NCI-H1105 treated with DMSO at 0.1 percent for 48 hours (cell line): ENCODE measurements at places on chromosomes 3 and 15.

- DNase-seq: no peak
Measured at GRCh38 chr15:65804252-65804931, 12.3 kb upstream of the DENND4A start.

- DNase-seq: no peak
Measured at GRCh38 chr3:30286811-30287210, 319.6 kb upstream of the TGFBR2 start.

- DNase-seq: no peak
Measured at GRCh38 chr15:31268108-31268501, 58.5 kb upstream of the KLF13 start.

DNA sequence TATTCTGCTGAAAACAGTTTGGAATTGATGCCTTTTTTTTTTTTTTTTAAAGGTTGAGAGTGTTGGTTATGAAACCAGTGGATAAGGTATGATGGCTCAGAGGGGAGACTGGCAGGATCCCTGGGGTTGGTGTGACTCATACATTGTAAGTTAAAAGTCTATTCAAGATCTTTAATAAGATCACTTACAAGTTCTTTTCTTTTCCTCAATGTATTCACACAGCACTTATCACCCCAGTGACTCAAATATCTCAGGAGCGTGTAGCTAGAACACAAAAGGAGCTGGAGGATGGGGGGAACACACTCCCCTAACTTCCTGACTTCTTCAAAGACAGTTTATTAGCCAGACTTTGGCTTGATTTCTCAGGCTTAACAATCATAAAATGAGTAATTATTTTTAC lies 285.3 kb downstream of the SV2B start:
- no peak for DNase-seq

GRCh38 chr15:100337096-100338044 lies 4.4 kb downstream of the ADAMTS17 start:
- DNase-seq: no peak
